Cortex of kidney (tissue), 1 donor: ENCODE measurements at places on chromosomes 1 and 21.

- no peak for DNase-seq
These were observed 48.7 kb downstream of the LHX4 start for GRCh38 chr1:180278596-180279395.

DNA sequence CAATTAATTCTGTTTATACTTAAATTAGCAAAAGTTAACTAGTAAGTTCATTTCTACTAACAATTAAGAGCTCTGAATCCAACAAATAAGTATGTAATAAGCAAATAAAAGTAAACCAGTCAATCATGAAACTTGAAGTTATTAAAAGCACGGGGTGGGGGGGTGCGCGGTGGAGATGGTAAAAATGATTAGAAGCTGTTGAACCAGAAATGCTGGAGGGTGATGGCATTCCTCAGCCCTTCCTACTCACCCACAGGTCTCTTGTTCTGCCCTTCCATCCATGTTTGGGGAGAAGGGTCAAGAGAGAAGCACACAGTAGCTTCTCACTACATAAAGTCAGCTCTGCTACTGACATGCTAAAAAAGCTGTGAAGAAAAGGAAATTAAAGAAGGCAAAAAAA is 63.5 kb downstream of the AKT3 start:
- DNase-seq: no peak

GRCh38 chr1:50861772-50862171 is 98.3 kb downstream of the FAF1 start:
- DNase-seq: no peak

DNA sequence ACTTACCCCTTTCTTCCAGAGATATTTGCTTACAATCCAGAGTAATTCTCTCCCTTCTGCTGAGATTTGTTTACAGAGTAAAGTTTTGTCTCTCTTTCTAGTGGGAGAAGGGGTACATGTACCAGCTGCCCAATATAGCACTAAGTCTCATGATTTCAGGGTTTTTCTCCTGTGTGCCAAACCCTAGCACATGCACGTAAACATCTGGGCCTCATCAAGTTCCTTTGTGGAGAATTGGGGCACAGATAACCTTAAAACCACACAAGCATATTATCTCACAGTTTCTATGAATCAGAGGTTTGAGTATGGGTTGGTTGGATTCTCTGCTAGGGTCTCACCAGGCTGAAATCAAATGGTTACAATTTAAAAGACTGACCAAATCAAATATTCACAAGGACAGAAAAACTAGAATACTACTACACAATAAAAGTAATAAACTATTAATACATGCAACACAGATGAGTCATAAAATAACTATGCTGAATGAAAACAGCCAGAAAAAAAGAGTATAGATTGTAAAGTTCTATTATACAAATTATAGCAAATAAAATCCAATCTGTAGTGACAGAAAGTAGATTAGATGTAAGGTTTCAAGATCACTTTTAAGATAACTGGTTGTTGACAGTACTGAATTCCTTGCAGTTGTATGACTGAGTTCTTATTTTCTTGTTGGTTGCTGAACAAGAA is 347.4 kb upstream of the PTBP2 start:
- DNase-seq: no peak

GRCh38 chr1:150609732-150610131 is 19.7 kb downstream of the ENSA start:
- no peak for DNase-seq

DNA sequence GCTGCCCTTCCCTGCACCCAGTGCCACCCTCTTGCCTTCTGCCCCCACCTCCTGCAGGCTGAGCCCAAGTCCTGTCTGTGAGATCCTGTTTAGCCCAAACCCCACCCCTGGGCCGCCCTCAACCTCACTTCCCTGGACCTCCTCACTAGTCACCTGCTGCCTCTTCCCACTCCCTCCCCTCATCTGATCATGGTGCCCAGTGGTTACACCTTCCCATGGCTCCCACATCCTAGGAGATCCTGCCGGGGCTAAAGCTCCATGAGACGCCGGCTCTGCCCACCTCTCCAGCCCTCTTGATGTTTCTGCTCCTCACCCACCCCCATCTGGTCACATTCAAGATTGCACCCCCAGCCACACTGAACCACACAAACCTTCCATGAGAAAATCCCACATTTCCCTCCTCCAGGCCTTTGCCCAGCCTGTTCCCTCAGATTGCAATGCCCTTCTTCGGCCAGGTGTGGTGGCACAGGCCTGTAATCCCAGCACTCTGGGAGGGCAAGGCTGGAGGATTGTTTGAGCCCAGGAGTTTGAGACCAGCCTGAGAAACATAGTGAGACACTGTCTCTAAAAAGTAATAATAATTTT is 17.0 kb downstream of the TTC39A start:
- DNase-seq: no peak

- no peak for DNase-seq
These were observed 2.0 kb downstream of the PI4KB start for GRCh38 chr1:151325231-151325630.

- no peak for DNase-seq
These were observed 6.6 kb downstream of the PKLR start for GRCh38 chr1:155294520-155295182.

- no peak for DNase-seq
These were observed 74.9 kb downstream of the CAPZB start for GRCh38 chr1:19410393-19410792.

- no peak for DNase-seq
These were observed 47.4 kb upstream of the MTF2 start for GRCh38 chr1:93031711-93032110.

GRCh38 chr1:19466112-19466561 is 19.2 kb downstream of the CAPZB start:
- no peak for DNase-seq

- no peak for DNase-seq
These were observed 49.6 kb downstream of the UBE2T start for GRCh38 chr1:202291961-202292712.

DNA sequence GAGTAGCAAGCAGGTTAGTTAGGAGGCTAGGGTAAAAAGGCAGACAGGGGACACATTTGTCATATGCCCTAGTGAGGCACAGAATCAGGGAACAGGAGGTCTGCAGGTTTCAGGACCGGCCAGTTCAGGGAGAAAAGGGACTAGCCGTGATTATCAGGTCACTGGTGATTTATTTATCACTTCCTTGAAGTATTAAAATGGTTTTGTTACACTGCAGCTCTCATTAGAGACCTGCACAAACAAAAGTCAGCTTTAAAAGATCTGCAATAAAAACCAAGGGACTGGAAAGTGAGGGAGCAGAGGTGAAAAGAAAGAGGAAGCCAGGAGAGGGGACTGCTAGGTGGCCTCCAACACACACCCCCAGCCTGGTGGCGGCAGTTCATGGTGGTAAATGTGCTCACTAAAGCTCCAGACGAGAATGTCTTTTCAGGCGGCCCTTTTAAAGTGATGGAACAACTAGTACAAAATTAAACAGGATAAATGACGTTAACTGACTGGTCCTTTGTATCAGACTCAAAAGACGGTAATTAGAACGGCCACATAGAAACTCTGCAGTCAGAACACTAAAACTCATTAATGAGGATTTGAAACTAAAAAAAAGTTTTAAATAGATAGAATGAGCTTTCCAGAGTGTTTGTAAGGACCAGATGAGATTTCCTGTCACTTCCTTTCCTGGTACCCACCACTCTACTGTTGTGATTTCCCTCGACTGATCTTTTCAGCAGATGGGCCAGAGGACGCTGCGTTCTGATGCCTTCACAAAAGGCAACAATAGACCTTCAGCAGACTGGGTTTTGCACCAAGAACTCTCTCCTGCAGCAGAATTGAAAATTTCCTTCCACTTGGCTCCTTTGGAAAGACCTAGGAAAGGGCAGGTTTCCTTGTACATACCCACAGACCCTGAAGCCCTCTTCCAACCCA is 136.8 kb downstream of the NTPCR start:
- no peak for DNase-seq

DNA sequence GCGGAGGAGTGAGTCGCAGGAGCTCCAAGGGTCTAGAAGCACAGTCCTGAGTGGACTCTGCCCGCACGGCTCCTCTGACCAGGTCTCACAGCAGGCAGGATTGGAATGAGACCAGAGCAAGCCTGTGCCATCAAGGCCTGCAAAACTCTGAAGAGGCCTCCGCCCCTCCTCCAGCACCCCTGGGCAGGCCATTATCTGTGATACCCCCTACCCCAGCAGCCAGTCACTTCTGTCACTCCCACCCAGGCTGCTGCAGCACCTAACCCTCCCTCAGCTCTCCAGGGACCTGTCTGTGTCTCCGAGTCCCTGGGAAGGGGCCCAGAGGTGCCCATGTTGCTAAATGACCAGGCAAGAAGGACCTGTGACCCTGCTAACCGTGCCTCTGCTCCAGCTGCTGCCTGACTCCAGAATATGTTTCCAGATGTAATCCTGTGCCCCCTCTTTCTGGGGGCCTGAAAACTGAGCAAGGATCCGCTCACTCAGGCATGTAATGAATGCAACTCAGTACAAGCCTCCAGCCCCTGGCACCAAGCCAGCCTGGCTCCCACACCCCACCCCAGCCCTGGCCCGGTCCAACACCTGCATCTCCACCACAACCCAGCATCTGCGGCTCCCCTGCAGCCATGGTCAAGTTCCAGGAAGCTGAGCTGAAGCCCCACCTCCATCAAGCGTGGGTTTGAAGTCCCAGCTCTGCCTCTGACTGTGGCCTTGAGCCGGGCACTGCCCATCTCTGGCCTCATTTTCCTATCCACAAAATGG is 22.1 kb upstream of the COL16A1 start:
- DNase-seq: no peak

- no peak for DNase-seq
These were observed 5.8 kb downstream of the AVPR1B start for GRCh38 chr1:206111271-206111927.

DNA sequence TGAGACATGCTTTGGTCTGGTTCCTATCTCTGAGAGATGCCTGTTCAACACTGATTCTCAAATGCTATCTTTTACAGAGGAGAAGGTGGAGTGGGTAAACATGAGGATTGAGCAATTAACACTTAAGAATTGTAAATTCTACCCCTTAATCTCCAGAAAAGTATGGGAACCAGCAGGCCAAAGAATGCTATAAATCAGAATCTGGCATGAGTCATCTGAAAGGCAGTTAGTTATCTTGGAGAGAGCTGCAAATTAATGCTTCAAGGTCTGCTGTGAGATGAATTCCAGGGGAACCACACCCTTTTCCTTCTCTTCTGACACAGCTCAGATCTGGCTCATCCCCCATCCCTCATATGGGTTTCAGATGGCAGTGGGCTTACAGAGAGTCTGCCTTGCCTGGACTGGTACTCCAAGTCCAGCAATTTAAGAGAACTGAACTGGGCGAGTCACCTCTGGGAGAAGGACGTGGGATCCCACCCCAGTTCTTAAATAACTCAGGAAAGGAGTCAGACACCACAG is 5.2 kb downstream of the S100A10 start:
- DNase-seq: no peak

DNA sequence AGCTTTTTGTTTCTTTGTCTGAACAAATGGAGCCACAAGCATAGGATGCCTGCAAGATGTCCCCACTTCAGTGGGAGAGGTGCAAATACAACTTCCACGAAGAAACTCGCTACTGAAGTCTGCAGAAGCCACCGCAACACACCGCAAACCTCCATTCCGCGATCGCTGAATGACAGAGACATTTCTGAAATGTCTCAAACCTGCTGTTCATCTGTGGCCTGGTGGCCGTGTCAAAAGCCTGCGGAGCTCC is 1.0 kb downstream of the TP53BP2 start:
- DNase-seq: no peak

GRCh38 chr1:4612991-4613390 is 41.4 kb upstream of the AJAP1 start:
- no peak for DNase-seq

- DNase-seq: no peak
These were observed 10.9 kb downstream of the ERRFI1 start for GRCh38 chr1:8015036-8015808.

GRCh38 chr1:210467440-210468043 is 138.8 kb downstream of the HHAT start:
- DNase-seq: no peak

- DNase-seq: no peak
These were observed 7.6 kb upstream of the ERG start for GRCh38 chr21:38505654-38506523.

DNA sequence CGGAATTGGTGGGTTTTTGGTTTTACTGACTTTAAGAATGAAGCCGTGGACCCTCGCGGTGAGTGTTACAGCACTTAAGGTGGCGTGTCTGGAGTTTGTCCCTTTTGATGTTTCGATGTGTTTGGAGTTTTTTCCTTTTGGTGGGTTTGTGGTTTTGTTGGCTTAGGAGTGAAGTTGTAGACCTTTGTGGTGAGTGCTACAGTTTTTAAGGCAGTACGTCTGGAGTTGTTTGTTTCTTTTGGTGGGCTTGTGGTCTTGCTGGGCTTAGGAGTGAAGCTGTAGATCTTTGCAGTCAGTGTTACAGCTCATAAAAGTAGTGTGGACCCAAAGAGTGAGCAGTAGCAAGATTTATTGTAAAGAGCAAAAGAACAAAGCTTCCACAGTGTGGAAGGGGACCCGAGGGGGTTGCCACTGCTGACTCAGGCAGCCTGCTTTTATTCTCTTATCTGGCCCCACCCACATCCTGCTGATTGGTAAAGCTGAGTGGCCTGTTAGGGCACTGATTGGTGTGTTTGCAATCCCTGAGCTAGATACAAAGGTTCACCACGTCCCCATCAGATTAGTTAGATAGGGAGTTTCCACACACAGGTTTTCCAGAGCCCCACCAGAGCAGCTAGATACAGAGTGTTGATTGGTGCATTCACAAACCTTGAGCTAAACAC is 20.9 kb downstream of the HENMT1 start:
- no peak for DNase-seq

- DNase-seq: no peak
These were observed 9.5 kb upstream of the BCAR3 start for GRCh38 chr1:93690921-93691789.

GRCh38 chr1:12206792-12207424 is 22.9 kb upstream of the VPS13D start:
- DNase-seq: no peak

GRCh38 chr21:46038871-46039397 is 57.4 kb downstream of the COL6A1 start:
- DNase-seq: no peak

DNA sequence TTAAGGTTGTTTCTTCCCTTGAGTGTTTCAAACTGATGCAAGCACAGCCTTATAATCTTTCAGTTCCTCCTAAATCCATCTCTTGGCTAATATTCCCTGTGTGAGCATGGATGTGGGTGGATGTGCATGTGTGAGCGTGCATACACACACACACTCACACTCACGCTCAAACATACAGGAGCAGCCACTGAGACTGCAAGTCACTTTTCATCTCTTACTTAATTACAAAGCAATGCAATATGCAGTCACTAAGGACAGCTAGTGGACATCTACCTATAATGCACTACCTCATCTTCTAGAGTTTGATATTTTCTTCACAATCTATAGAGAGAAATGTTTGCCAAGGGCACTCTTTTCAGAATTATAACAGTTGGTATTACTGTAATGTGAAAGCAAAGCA is 1.4 kb downstream of the ESRRG start:
- DNase-seq: no peak
